CD4-positive, alpha-beta memory T cell (primary cell): ENCODE measurements at places on chromosomes 2 and 18.

GRCh38 chr2:99187011-99187410 is 6.0 kb downstream of the MRPL30 start:
- no peak for DNase-seq

DNA sequence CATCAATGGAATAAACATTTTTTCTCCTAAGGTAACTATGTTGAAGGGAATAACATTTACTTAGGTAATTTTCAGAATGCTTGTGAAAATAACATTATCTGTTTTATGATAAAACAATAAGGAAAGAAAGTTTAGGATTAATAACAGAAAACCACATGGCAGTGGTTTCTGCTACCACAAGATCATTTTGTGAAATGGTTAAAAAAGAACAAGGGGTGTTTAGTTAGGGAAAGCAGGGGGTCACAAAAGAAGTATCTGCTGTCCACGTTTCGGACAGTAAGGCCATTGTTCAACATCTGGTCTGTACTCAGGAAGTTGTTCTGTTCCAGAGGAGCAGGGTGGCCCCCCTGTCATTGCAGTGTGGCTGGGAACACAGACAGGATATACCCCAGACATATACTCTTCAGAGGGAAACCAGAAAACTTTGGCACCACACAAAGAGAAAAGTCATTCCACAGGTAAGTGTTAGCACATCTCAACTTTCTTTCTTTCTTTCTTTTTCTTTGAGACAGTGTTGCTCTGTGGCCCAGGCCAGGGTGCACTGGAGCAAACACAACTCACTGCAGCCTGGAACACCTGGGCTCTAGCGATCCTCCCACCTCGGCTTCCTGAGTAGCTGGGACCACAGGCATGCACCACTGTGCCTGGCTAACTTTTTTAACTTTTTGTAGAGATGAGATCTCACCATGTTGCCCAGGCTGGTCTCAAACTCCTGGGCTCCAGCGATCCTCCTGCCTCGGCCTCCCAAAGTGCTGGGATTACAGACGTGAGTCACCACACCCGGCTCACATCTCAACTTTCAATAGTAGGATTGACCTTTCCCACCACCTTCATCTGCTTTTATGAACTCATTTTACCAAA is 14.8 kb upstream of the ARL5A start:
- no peak for DNase-seq

- DNase-seq: no peak
Measured at GRCh38 chr2:240123821-240124650, 12.1 kb downstream of the COPS9 start.

- DNase-seq: peak; percentile 33
Measured at GRCh38 chr18:3451989-3452749, 2.2 kb downstream of the TGIF1 start.

- no peak for DNase-seq
Measured at GRCh38 chr2:40814616-40815015, 362.7 kb upstream of the SLC8A1 start.

- DNase-seq: no peak
Measured at GRCh38 chr2:60502144-60502543, 51.3 kb downstream of the BCL11A start.

GRCh38 chr2:135096665-135097446 is 44.8 kb downstream of the RAB3GAP1 start:
- DNase-seq: no peak
